ENCODE measurements at places on chromosomes 6 and 20.

DNA sequence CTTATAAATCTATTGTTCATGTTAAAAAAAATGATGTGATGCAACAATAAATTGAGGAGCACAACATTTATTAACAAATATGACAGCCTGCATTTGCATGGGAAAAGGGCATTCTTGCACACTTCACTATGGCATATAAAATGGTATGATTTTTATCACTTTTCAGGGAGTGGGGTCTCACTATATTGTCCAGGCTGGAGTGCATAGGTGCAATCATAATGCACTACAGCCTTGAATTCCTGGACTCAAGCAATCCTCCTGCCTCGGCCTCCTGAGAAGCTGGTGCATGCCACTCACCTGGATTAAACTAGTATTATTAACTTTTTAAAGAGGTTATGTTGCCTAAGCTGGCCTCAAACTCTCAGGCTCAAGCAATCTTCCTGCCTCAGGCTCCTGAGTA lies 11.4 kb downstream of the NUP43 start:
- no peak for DNase-seq

DNA sequence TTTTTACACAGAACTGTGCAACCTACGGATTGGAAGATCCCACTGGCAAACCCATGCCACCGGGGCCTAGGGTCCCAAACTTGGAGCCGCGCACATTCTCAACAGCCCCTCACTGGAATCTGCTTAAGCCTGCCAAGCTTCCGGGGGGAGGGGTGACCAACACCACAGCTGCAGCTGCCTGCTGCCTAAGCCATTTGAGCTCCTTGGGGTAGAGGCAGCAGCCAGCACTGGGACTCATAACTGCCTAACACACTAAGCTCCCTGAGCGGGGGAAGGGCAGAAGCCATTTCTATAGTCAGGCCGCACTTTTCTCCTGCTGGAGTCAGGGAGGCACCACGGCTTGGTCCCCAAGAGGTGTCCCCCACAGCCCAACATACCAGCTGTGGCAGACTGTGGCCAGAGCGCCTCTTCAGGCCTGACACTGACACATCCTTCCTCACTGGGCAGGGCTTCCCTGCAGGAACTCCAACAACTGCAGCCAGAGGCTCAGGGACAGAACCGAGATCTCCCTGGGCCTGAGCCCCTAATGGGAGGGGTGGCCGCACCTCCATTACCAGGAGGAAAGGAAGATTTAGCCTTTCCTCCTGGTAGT lies 270.3 kb upstream of the ECI2 start:
- no peak for DNase-seq

- DNase-seq, result no peak
Measured at GRCh38 chr20:51171141-51171540, 148.2 kb upstream of the KCNG1 start.

DNA sequence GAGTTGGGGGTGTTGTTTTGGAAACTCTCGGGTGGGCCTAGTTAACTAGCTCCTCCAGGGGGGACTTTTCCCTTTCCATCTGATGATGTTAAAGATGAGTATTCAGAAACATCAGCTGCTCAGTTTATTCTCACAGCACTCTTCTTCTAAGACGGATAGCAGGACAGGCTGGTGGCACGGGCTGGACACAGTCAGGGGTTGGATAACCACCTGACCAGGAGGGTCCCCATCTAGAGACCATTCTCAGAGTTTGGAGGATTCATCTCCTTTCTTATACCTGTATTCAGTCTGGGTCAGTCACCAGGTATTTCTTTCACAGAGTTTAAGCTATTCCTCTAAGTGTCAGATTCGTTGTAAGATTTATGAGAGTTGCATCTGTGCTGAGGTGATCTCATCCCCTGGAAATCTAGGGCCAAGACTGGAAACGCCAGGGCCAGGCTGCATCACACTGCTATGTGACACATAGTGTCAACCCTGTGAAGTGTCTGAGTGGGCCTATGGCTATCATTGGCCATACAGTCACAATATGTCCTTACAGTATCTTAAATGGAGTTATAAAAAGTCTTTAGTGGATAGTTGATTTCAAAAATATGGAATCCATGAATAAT lies 111.7 kb downstream of the FAM50B start:
- no peak for DNase-seq

- no peak for DNase-seq
Measured at GRCh38 chr6:125747589-125748405, 1.6 kb upstream of the HEY2 start.

DNA sequence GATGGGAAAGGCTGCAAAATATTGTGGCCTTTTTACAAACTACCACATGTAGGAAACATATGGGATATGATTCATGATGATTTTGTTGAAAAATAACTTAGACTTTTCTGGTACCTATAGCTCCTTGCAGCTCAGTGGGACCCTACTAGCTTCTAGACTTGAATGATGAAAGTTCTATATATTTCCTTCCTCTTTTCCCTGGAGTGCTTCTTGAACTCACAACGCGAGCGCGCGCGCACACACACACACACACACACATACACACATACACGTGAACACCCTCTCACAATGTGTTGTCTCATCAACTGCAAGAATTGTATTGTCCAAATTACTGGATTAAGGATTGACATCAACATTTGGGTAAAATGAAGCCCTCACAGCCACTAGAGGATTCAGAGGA lies 61.9 kb downstream of the TOX2 start:
- DNase-seq, result no peak

GRCh38 chr6:104969108-104969507 lies 12.2 kb downstream of the LIN28B start:
- DNase-seq, result no peak

GRCh38 chr20:63895952-63896263 lies 982 bp downstream of the DNAJC5 start:
- no peak for DNase-seq

GRCh38 chr6:86966271-86966670 lies 28.9 kb downstream of the HTR1E start:
- DNase-seq, result no peak

- no peak for DNase-seq
Measured at GRCh38 chr20:695165-695866, 19.7 kb upstream of the SCRT2 start.

- no peak for DNase-seq
Measured at GRCh38 chr6:146551545-146551944, 7.9 kb downstream of the RAB32 start.

GRCh38 chr6:163536770-163537169 lies 122.3 kb downstream of the QKI start:
- no peak for DNase-seq

- no peak for DNase-seq
Measured at GRCh38 chr6:156021746-156022396, 566.2 kb upstream of the NOX3 start.

GRCh38 chr20:5781798-5782750 lies 31.9 kb downstream of the SHLD1 start:
- no peak for DNase-seq

- DNase-seq, result no peak
Measured at GRCh38 chr20:53050338-53050737, 78.2 kb downstream of the TSHZ2 start.

GRCh38 chr6:158536891-158537798 lies 22.7 kb upstream of the TMEM181 start:
- no peak for DNase-seq

DNA sequence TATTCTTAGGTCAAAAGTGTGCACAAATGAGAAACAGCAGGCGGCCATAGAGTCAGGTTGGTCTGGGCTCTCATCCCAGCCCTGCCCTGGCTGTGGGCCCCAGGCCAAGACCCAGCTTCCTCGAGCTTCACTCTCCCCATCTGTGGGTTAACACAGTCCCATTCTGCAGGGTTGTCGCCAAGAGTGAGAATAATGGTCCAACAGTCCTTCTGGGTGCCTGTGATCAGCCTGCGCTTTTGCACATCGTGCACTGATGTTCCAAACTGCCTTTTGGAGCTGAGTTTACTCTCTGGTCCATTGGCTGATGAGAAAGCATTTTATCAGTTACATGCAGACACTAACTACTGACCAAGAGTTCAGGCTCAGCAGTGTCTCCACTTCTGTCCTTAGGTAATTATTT lies 82.6 kb downstream of the INSM1 start:
- no peak for DNase-seq

- no peak for DNase-seq
Measured at GRCh38 chr6:127289934-127290333, 23.3 kb downstream of the RNF146 start.

- DNase-seq, result no peak
Measured at GRCh38 chr20:42093542-42094440, 475.6 kb upstream of the CHD6 start.

DNA sequence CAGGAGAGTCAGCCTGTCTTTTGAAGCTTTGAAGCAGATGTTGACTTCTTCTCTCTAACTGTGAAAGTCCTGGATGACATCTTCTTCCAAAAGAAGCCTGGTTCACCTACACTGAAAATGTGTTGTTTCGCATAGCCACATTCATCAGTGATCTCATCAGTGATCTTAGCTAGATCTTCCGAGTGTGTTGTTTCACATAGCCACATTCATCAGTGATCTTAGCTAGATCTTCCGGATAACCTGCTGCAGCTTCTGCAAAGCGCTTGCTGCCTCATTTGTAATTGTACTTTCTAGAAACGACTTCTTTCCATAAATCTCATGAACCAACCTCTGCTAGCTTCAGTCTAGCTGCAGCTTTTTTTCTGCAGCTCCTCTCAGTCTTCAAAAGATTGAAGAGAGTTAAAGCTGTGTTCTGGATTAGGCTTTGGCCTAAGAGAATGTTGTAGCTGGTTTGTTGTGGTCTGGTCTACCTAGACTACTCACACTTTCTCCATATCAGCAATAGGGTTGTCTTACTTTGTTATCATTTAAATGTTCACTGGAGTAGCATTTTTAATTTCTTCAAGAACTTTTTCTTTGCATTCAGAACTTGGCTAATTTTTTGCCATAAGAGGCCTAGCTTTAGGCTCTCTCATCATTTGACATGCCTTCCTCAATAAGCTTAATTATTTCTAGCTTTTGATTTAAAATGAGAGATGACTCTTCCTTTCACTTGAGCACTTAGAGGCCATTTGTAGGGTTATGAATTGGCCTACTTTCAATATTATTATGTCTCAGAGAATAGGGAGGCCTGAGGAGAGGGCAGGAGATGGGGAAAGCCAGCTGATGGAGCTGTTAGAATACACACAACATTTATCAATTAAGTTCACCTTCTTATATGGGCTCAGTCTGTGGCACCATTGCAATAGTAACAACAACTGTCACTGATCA lies 48.7 kb upstream of the EXOC2 start:
- no peak for DNase-seq

GRCh38 chr6:7909323-7910276 lies 988 bp downstream of the TXNDC5 start:
- no peak for DNase-seq

DNA sequence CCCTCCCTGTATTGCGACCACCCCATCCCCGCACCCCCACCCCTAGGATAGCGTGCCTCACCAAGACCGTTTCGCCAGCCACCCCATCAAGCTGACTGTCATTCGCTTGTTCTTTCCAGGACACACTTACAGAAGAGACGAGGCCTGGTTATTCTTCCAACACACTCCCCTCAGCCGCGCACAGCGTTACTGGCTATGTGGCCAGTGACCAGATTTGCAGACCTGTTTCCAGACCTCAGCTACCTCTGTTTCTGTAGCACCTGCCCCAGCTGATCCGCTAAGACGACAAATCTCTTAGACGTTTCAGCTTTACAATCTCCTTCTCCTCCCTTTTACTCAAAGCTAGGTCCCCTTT lies 26.1 kb downstream of the HLA-F start:
- no peak for DNase-seq

GRCh38 chr6:18360188-18360587 lies 27.0 kb upstream of the RNF144B start:
- DNase-seq, result no peak

DNA sequence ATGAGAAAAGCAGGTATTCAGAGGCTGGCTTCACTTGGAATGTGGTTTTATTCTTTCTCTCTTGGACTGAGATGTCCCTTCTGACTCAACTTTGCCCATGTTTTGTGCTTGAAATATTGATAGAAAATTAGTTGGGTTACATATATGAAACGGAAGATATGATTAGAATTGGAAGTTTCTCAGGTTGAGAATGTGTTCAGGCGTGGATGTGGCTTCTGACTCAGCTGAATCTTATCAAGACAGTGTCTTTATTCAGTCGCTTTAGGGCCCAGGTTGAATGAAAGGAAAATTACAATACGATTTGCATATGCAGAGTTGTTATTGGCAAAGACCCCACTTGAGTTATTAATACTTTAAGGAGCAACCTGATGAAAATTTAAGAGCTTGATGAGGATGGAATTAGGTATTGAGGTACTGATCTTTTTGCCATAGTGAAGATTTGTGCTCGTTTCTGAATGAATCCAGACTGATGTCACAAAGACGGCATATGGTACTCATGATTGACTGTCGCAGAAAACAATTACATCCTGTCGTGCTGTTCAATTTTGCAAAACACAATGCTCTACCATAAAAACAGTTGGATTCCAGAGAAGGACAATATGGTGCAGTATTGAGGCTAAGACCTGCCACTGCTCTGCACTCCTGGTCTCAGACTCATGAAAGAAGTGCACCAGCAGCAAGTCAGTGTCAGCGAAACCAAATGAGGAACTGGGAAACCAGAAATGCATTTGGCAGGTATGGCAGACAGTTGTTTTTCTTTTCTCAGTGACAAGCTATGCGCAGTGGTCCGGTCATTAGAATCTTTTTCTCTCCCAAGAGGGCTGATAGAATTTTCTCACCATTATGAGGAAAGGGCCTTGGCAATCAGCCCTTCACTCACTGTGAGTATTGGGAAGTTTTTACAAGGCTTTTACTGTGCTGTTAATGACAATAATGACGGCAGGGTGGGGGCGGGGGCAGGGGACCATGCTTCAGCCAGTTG lies 158.3 kb downstream of the DOK5 start:
- no peak for DNase-seq

DNA sequence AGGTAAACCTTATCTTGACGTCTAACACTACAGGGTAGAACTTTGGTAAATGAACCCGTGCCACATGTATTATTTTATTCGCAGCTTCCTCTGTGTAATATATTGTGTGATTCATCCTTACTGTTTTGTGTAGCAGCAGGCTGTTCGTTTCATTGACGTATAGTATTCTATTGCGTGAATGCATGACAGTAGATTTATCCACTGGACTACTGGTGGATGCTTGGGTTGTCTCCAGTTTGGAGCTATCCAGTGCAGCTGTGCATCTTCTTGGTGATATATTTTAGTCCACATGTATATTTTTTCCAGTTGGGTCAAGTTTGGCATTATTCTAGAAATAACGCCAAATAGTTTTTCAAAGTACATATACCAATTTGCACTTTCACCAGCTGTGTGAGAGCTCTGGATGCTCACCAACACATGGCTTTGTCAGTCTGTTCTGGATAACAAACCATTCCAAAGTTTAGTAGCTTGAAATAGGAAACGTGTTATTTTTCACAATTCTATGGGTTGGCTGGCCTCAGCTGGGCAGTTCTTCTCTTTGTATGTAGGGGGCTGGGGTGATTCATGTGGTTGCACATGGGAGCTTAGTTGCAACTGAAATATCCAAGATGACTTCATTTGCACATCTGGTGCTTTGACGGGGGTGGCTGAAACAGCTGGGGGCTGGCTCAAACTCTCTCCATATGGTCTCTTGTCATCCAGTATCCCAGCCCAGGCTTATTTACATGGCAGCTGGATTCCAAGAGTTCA lies 9.3 kb downstream of the ECT2L start:
- no peak for DNase-seq

- DNase-seq, result no peak
Measured at GRCh38 chr6:9139746-9140145, 704.4 kb upstream of the SLC35B3 start.

All from NCI-H1436 treated with DMSO at 0.1 percent for 48 hours (cell line).